ENCODE measurements at places on chromosomes 11 and 22. TPM values are rescaled to one million over a fixed set of nuclear protein-coding genes. Genes with fewer than 3 reads are reported as not detected.

DNA sequence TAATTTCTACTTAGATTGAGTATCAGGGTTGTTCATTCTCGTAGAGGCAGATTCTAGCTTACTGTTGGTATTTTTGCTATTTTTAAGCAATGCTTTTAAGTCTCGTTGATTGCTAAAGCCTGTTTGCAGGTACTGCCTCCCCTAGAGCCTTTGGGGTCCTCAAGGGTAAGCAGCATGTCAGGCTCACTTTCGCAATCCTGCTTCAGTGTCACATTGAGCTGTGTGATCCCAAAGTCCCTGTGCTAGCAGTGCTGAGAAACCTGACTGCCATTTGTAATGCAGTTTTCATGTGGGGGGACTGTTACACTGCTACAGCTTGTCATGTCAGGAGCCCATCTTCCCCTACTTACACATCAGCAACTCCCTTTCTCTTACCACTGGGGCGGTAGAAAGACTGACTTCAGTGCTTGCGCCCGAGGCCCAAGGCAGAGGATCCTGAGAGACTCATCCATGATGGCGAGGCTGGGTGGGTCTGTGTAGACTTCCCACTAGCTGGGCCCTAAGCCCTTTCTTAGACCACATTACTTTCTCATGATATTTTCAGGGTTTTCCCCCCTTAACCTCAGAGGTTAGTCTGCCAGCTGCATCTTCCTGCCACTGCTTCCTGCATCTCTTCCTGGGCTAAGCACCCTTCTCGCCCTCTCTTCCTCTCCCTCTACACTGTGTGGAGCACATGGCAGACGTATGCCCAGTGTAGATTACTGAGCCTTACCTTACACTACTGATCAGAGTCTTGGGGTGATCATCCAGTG, 40.8 kb upstream of the ST14 start:
- DNase-seq: no peak

- peak; percentile 89 for DNase-seq
Observed at GRCh38 chr11:34250732-34251588, 106.8 kb downstream of the ABTB2 start.

DNA sequence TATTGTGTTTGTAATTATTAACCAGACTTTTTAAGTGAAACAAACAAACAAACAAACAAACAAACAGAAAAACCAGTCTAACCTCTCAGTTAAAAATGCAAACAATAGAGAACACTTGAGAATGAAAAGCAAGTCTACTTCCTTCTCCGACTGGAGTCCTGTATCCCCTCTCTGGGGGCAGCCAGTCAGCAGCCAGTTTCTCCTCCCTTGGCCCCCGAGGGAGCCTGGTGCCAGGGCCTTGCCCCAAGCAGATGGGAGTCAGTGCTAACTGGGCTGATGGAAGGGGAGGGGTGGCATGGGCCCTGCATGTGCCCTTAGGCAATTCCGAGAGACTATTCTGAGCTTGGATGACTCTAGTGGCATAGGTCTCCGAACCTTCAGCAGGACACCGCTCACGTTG, 137.2 kb downstream of the GRIK4 start:
- DNase-seq: no peak

Gene DNAJB7
- total RNA-seq: not detected

Gene GUCY1A2
- 0.72 TPM for total RNA-seq

Gene EMID1
- 3.2 TPM for total RNA-seq

DNA sequence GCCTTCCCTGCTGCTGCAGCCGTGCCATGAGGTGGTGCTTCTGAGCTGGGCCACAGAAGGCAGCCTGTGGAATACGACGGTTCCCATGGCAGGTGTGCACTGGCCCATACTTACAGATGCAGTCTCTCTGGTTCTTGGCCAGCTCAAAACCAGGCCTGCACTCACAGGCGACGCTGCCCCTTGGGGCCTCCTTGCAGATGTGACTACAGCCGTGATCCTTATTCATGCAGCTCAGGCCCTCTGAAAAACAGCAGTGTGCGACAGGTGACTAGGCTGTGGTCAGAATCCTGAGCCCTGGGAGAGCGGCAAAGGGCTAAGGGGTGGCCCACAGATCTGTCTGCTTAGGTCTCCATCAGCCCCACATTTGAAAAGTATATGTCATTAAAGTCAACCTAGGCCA, 22.1 kb downstream of the SCUBE2 start:
- no peak for DNase-seq

Gene TRIM5
- 8.6 TPM for total RNA-seq

Measured in lower leg skin (tissue), 4 donors.